ENCODE measurements at places on chromosomes 5 and 9.
A peak's percentile ranks its signal among the peaks of the same experiment; 100 is the strongest.

DNA sequence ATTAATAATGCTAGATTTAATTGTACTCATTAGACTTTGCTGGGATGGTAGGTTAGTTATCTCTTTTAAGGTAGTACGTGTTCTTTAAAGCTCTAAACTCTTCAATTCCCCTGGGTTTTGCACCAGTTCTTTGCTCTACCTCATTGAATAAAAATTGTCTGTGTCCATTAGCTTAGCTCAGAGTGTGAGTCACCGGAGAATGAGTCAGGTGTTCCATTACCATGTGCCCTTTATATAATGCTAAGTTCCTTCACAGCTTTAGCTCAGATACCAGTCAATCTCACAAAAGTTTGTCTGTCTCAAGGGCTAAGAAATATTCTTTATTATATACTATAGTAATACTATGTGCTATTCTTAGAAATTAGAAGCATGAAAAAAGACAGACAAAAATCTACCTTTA is 339.4 kb downstream of the PRELID2 start:
- DNase-seq, result no peak

GRCh38 chr9:99015890-99016289 is 72.2 kb downstream of the COL15A1 start:
- DNase-seq, result no peak

DNA sequence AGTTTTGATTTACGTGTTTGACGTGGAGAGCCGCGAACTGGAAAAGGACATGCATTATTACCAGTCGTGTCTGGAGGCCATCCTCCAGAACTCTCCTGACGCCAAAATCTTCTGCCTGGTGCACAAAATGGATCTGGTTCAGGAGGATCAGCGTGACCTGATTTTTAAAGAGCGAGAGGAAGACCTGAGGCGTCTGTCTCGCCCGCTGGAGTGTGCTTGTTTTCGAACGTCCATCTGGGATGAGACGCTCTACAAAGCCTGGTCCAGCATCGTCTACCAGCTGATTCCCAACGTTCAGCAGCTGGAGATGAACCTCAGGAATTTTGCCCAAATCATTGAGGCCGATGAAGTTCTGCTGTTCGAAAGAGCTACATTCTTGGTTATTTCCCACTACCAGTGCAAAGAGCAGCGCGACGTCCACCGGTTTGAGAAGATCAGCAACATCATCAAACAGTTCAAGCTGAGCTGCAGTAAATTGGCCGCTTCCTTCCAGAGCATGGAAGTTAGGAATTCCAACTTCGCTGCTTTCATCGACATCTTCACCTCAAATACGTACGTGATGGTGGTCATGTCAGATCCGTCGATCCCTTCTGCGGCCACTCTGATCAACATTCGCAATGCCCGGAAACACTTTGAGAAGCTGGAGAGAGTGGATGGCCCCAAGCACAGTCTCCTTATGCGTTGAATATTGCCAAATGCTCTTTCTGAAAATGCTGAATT is 850 bp downstream of the RRAGA start:
- DNase-seq, result no peak

DNA sequence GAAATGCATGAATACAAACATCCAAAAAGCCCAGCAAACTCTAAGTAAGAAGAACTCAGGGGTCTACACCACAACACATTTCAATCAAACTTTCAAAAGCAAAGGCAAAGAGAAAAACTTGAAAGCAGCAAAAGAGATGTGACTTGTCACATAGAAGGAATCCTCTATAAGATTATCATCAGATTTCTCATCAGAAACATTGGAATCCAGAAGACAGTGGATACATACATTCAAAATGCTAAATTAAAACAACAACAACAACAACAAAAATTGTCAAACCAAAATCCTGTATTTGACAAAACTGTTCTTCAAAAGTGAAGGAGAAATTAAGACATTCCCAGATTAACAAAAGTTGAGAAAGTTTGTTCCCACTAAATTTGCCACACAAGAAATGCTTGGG is 362.7 kb downstream of the ZNF608 start:
- no peak for DNase-seq

DNA sequence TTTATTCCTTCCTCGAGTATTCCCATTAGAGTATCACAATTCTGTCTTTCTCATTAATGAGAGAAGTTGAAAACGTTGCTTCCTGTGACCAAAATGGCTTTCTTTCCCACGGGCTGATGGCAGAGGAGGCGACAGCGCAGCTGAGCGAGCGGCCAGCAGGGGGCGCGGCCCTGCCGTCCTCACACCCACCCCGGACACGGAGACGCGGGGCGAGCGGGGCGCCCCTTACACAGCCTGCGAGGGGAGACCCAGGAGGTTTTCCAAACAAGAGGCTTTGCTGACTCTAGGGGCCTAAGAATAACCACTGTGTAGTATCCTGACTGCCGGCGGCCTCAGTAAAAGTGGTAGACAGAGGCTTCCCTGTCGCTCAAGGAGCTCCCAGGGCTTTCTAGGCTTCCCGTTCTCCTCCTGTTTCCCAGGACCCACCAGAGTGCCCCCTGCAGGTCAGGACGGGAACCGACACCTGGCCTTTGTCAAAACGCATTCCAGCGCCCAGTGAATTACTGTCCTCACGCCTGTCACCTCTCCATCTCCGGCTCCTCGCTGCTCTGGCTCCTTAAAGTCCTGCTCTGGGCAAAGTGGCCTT is 27.3 kb upstream of the FGF1 start:
- peak; percentile 81 for DNase-seq

GRCh38 chr9:106994463-106994862 is 131.5 kb downstream of the ZNF462 start:
- DNase-seq, result no peak

All from GM20000 (cell line).